Activated CD4-positive, alpha-beta T cell treated with anti-CD3 and anti-CD28 coated beads, Interleukin-2, amount 50 U/mL, for 16 hours (primary cell): ENCODE measurements at places on chromosomes 5 and 9.

DNA sequence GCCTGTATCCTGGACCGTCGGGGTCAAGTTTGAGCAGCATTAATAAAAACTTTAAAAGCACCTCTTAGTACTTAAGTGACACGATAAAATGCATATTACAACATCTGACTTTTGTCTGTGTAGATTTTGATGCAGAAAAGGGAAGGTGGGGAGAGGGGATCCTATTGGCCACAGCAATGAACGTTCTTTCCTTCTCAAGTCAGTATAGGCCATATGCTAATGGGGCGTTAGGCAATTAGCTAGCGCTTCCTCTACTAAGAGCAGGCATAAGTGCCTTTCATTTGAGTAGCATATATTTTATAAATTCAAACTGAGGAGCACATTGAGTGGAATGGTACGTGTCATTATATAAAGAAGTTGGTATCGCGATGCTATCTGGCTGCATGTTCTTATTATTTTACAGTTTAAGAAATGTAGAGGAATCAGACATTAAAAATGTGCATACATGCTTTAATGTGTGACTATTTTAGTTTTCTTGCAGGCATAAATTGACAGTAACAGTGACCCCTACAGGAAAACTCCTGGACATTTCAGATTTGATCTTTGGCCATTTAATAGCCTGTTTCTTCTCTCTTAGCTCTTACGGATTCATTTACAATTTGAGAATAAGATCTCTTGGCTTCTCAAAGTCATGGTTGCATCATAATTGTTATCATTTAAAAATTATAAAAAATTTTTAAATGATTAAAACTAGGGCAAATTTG, 1.1 kb upstream of the GNA14 start:
- DNase-seq: no peak

DNA sequence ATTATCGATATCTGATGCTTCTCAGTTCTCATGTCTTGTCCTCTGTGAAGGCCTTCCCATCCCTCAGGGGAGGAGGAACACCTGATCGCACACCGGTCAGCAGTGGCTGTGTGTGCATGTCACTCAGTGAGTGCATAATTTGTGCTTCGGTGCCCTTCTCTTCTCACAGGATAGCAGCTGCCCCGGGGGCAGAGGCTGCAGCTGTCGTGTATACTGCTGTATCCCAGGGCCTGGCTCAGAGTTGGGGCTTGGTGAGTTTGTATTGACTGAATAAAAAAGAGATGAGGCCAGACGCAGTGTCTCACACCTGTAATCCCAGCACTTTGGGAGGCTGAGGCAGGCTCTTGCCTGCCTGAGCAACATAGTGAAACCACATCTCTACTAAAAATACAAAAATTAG, 49.7 kb upstream of the NCS1 start:
- no peak for DNase-seq

DNA sequence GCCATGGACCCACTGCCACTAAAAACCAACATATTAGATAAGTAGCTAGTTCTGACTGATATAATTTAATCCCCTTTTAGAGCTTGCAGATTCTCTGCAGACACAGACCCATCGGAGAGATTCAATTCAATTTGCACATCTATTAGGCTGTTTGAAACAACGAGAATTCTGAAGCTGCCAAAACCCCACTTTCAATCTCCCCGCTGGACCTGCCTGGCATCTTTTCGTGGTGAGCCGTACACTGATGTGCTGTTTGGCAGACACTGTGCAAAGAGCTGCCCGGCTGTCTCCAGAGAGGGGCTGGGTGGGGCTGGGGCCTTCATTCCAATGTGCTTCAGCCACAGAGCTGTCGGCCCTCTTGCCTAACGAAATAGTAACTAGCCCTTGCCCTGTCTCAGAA, 42.1 kb upstream of the FAM240B start:
- no peak for DNase-seq

GRCh38 chr9:123337971-123338370, 18.0 kb upstream of the CRB2 start:
- DNase-seq: no peak

DNA sequence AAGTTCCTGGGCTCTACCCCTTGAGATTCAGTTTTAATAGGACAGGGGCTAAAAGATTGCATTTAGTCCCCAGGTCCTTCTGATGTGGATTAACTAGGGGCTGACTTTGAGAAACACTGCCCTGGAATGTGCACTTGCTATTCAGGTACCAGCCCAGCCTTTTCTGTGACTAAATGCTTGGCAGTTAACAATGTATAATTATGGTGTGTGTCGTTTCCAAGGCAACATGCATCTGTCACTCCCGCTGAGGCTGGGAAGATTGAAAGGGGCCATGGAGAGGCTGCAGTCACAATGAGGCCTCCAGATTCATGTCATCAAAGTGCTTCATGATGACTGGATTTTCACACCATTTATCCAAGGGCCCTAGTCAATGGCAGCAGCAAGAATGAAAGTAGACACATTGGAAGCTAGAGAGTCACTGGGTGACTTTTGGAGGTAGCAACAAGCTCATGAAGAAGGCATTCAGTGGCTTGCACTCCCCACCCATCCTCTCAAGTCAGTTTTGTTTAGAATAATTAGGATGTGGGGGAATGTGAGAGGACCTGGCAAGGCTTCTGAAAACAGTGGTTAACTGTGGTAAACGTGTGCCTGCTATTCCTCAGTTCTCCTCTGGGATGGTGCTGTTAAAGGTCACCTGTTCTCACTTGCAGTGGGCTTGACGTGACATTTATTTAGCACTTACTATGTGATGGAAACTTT, 28.3 kb downstream of the RAI14 start:
- DNase-seq: peak; percentile 4

DNA sequence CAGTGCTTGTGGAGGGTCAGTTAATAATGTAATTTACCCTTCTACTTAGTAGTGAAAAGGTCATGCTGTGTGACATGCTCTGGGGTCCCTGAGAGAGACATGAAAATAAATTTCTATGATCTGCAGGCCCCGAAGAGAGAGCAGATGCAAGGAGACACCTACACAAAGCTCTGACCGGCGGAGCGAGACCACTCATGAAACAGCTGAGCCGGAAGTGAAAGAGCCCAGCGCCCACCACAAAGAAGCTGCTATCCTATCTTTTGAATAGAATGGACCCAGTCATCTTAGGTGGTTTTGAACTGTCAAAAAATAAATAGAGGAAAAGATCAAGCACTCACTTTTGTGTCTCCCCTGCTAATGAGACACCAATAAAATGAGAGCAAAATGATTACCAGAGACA, 190.0 kb downstream of the MED10 start:
- DNase-seq: no peak

GRCh38 chr5:32123058-32123805, 50.9 kb downstream of the GOLPH3 start:
- no peak for DNase-seq
